ENCODE measurements at places on chromosomes 12 and 14.
A peak's percentile ranks its signal among the peaks of the same experiment; 100 is the strongest.

- DNase-seq: peak; percentile 64
Measured at GRCh38 chr14:106556665-106557289, 1030.4 kb downstream of the TMEM121 start.

DNA sequence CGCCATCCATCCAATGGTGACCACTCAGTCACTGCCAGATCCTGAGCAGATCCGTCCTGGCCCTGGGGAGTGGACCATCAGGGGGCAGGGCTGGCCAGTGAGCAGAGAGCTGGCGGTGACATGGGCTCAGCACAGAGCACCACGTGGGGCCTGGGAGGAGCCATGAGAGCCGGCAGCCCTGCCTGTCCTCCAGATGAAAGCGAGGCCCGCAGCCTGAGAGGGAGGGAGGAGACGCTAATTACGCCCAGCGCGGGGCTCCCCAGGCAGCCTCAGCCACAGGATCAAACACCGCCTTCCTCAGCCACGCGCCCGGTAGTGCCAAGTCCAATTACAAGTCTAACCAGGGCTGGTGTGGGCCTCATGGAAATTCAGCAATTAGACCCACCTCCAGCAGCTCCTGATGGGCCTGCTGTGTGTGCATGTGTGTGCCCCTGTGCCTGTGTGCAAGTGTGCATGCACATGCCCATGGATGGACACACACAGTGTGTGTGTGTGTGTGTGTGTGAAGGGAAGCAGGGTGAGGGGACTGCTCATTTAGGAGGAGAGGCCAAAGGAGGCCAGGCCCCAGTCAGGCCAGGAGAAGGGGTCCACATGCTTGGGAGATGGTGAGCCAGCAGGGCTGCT, 68.0 kb downstream of the KIF26A start:
- DNase-seq: no peak

- DNase-seq: no peak
Measured at GRCh38 chr14:52776816-52777215, 14.6 kb downstream of the GNPNAT1 start.

GRCh38 chr12:49461221-49461620, 77.6 kb upstream of the KCNH3 start:
- DNase-seq: no peak

- DNase-seq: no peak
Measured at GRCh38 chr12:131061041-131061806, 107.5 kb downstream of the ADGRD1 start.

DNA sequence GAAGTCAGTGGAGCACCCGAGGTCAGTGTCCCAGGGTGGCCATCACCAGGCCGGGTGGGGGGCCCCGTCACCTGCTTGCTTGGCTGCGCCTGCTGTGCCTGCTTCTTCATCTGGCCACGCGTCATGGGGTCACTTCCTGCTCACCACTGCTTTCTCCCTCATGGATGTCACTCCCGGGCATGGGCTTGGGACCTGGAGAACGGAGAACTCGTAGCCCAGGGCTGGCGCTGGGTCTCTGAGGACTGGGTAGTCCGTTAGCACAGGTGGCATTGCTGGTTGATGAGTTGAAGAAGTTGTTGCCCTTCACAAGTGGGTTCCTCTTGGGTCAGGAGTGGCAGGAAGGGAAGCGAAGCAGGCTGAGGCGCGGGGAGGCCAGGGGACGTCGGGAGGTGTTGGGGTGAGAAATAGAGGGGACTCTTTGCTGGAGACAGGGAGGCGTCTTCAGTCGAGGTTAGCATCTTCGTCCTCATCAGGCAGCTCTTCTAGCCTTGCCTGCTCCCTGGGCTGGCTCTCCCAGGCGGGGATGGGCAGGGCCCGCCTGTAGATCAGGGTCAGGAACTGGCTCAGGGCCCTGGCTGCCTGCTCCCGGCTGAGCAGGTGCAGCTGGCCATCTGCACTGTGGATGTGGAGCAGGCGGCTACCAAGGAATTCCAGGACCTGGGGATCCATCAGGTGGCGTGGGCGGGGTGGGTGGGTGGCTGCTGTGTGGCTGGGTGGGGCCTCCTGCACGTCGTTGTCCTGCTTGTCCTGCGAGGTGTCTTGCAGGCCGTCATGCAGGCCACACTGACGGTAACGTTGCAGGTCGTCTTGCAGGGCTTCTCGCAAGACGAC, 23.0 kb downstream of the RTL1 start:
- DNase-seq: no peak

DNA sequence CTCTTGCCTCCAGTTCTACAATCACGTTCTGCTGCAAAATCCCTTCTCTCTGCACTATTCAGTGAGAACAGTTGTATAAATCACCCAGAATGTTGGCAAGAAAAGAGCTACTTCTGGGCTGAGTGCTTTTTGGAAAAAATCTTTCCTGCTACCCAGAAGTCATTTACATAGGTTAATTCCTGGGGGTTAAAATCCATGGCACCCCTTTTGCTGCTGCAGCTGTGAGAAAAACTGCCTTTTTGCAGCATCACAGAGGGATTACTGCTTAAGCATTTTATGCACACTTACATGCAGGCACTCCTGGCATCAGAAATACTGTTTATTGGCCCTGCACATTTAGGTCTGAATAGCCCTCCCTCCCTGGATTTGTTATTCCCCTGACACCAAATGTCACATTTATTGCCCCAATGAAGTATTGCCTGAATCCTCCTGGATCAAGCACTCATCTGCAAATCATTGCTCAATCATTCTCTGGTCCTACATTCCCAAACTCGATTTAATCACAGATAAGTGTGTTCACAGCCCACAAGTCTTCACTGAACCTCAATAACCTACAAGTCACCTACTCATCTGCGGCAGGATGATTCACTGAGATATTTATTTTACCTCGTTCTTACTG, 43.1 kb upstream of the CCDC196 start:
- no peak for DNase-seq

DNA sequence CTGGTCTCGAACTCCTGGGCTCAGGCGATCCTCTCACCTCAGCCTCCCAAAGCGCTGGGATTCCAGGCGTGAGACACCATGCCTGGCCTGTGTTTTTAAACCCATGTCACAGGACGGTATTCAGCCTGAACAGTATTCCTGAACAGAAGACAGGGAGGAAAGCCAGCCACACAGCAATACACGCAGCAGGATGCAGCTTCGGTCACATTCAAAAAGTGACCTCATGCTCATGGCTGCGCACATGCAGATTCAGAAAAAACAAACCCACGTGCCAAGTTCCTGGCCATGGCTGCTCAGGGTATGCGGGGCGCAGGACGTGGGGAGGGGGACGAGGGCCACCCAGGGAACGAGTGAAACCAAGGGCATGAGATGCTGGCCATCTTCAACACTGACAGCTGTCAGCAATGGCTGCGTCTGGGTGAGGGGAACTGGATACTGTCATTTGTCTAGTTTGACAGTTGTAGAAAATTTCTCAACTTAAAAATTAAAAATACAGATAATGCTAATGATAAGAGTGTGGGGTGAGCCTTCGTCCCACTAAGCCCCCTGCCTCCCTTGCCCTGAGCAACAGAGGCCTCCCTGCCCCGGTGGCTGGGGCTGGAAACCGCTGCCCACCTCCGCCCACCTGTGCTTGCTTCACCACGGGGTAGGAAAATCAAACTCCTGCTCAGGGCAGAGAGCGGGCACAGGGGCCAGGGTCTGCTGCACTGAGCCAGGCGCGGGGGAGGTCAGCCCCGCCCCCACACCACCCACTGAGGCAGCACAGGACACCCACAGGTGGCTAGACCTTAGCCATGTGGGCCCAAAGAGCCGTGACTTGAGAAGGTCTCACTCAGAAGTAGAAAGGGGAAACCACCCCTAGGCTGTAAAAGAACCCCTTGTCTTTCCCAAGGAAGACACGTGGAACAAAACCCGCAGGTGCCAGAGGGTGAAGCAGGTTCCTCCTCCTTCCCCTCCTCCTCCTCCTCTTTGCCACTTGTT, 84.2 kb downstream of the SCARB1 start:
- DNase-seq: no peak

GRCh38 chr12:80954857-80955520, 17.3 kb upstream of the LIN7A start:
- no peak for DNase-seq

DNA sequence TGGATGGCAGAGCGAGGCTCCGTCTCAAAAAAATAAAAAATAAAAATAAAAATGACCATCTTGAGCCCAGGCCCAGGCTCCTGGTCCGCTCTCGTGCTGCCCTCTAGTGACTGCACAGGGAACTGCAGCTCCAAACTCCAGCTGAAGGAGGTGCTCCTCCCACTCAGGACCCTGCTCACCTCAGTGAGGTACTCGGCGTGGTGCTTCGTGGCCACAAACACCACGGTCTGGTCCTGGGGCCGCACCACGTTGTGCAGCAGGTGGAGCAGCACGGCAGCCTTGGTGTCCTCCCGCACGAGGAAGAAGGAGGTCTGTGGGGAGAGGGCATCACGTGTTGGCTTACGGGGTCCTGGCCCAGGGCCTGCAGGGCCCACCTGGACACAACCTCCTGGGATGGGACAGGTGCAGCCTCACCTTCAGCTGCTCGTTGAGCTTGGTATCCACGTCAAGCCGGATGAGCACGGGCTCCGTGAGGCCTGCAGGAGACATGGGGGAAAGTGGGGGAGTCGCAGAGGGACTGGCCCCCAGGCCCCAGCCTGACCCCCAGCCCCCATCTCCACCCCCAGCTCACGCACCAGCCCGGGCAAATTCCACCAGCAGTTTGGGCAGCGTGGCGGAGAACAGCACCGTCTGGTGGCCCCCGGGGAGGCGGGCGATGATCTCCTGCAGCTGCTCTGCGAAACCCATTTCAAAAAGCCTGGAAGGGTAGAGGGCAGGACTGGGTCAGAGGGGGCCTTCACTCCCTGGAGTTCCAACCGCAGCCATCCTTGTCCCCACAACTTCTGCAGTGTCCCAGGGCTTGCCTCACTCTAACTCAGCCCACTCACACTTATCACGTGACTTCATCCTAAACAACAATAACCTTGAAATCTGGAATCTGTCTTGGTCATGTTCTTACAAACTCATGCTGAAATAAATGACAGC, 10.6 kb downstream of the DDX54 start:
- DNase-seq: peak; percentile 72

All from effector CD4-positive, alpha-beta T cell (primary cell).